Body of pancreas (tissue), 4 donors: ENCODE measurements at places on chromosomes 16 and 17.

GRCh38 chr17:48873209-48873608, 19.4 kb upstream of the ATP5MC1 start:
- no peak for DNase-seq
- H3K27ac ChIP-seq: peak overlapping the region; percentile 75
- H3K27me3 ChIP-seq: no peaks in the 10 kb centered on the region
- peaks cover 21% of the 10 kb centered on the region for H3K4me1 ChIP-seq

DNA sequence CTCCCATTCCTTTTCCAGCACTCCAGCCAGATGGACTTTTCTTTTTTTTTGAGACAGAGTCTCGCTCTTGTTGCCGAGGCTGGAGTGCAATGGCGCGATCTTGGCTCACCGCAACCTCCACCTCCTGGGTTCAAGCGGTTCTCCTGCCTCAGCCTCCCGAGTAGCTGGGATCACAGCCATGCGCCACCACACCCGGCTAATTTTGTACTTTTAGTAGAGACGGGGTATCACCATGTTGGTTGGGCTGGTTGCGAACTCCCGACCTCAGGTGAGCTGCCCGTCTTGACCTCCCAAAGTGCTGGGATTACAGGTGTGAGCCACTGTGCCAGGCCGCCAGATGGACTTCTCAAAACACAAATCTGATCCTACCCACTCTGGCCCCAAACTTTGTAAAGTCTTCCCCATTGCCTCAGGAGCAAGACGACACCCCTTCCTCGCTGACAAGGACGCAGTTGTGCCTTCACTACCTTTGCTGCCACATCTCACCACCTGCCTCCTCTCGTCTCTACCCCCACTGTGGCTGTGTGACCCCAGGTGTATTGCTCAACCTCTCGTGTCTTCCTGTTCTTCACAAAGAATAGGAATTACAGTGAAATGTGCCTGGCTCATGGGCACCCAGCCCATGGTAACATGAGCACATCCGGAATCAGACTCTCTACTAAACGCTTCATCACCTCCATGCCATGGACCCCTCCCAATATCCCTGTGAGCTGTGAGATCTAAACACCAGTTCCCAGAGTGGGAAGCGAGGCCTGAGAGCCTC, 3.7 kb upstream of the BANP start:
- H3K36me3 ChIP-seq: no peaks in the 10 kb centered on the region
- DNase-seq: no peak
- peak overlapping the region; percentile 20 for H3K27ac ChIP-seq
- H3K4me3 ChIP-seq: no peak overlapping the region
- H3K4me1 ChIP-seq: peaks cover 28% of the 10 kb centered on the region
- no peaks in the 10 kb centered on the region for H3K27me3 ChIP-seq

DNA sequence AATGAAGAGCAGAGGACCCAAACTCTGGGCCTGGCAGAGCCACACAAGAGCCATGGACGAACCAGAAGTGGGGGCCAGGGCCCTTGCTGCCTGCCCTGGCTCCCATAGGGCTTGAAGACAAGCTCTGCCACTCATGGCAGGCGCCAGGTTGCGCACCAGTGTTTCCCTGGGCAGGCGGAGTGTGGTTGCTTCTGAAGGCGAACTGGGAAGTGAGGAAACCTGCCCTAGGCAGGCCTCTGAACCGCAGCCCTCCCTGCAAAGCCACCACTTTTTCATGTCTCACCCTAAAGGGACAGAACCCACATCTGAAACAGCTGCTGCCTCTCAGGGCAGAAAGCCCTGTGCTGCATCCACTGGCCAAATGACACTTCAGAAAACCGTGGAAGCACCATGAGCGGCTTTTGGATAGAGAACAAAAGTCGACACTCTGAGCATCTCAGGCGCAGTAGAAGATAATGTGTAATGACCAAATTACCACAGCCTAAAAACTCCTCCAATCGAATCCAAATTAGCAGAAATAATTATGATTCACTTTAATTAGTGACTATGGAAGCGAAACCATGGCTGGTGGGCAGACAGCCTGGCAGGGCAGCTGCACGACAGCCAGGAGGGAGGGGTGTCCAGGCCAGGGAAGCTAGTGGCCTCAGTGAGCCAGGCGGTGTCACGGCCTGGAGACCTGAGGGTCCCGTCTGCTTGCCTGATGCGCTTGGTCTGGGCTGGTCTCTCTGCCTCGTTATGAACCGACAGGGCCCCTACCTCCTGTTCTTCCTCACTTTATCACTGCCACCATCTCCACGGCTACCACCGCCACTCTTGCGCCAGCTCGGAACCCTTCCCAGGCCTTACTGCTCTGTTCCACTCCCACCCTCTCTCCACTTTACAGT, 59.1 kb downstream of the PRMT7 start:
- H3K27me3 ChIP-seq: no peaks in the 10 kb centered on the region
- H3K4me3 ChIP-seq: no peak overlapping the region
- peaks cover 5% of the 10 kb centered on the region for H3K4me1 ChIP-seq
- no peaks in the 10 kb centered on the region for H3K36me3 ChIP-seq
- no peak for DNase-seq
- no peak overlapping the region for H3K27ac ChIP-seq

DNA sequence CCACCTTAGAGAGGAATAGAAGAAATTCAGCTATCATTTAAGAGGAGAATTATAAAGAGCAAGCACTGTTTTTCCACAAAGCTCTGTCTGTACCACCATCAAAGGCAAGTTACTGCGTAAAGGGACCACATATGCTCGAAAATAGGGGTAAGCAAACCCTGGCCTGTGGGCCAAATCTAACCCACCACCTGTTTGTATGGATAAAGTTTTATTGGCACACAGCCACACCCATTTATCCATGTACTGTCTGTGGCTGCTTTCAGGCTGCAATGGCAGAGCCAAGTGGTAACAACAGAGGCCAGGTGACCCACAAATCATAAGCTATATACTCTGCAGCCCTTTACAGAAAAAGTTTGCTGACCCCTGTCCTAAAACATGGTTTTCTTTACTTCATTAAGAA, 180.3 kb downstream of the MRTFB start:
- DNase-seq: no peak
- no peaks in the 10 kb centered on the region for H3K4me1 ChIP-seq
- H3K4me3 ChIP-seq: no peak overlapping the region
- H3K27me3 ChIP-seq: no peaks in the 10 kb centered on the region
- H3K27ac ChIP-seq: no peak overlapping the region
- peaks cover 32% of the 10 kb centered on the region for H3K36me3 ChIP-seq

DNA sequence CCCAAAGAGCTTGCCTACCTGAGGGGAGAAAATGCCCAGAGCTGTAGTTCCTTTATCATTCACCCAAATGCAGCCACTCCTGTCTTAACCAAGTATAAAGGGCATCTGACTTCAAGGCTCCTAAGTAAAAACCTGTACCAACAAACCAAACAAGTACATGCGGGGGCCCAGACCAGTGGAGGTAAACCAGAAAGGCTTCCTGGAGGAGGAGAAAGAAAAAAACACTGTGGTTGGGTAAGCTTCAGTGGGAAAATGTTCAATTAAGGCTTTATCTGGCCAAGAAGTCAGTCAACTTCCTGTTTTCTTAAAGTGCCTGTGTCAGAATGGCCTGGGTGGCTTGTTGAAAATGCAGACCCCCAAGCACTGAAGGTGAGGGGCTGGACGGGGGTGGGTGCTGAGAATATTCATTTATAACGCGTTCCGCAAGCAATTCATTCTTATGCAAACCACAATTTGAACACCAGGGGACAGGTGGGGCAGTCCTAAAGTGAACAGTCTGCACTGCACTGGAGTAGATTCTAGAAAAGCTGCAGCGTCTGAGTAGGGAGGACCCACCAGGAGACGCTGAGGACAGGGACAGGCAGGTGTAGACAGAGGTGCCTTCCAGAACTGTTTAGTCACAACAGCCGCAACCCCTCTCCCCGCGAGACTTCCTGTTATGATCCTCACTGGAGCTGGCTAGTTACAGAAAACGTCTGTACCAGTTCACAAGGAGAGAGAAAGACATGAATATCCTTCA, 467.1 kb downstream of the SOX9 start:
- no peak overlapping the region for H3K4me3 ChIP-seq
- H3K4me1 ChIP-seq: peaks cover 40% of the 10 kb centered on the region
- peak; percentile 24 for DNase-seq
- H3K27ac ChIP-seq: peak overlapping the region; percentile 81

GRCh38 chr17:79522414-79522813, 88.4 kb downstream of the RBFOX3 start:
- no peaks in the 10 kb centered on the region for H3K4me1 ChIP-seq
- no peaks in the 10 kb centered on the region for H3K27me3 ChIP-seq
- no peaks in the 10 kb centered on the region for H3K36me3 ChIP-seq

DNA sequence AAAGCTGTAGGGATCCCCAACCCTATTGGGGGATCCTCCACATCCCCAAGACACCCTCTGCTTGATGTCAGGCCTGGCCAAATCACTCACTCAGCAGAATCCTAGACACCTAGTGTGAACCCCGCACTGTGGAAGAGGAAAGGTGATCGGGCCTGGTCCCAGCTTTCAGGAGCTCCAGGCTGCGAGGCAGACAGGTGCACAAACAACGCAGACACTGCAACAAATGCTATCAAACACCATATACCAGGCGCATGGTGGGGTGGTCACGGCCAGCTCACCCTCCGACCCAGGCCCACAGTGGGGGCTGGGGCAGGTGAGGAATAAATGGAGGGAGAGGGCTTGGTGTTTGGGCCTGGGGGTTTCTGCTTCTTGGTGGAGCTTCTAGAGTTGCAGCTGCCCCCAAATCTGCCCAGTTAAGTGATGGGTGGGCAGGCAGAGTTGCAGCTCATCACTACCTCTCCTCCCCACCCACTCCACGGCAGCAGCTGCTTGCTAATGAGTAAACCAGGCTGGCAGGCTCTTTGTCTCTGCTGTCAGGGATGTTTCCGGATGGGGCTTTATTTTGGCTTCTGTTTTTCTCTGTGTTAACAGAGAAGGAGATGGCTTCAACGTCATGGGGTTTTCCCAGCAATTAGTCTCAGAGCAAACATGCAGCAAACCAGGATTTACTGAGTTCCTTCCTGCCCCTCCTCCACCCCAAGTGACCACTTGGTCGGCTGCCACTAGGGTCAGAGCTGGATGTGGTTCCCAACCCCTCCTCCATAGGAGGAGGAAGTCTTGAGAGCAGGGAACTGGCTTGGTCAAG, 46.6 kb downstream of the PECAM1 start:
- peak; percentile 85 for DNase-seq
- H3K36me3 ChIP-seq: no peaks in the 10 kb centered on the region
- no peaks in the 10 kb centered on the region for H3K27me3 ChIP-seq
- H3K4me3 ChIP-seq: no peak overlapping the region
- peaks cover 24% of the 10 kb centered on the region for H3K4me1 ChIP-seq

- no peaks in the 10 kb centered on the region for H3K27me3 ChIP-seq
- H3K27ac ChIP-seq: no peak overlapping the region
- no peaks in the 10 kb centered on the region for H3K36me3 ChIP-seq
- H3K4me3 ChIP-seq: no peak overlapping the region
These were observed 2.2 kb upstream of the KRTAP4-1 start for GRCh38 chr17:41186872-41187271.

GRCh38 chr16:84229471-84229870, 10.3 kb downstream of the KCNG4 start:
- DNase-seq: no peak
- no peaks in the 10 kb centered on the region for H3K27me3 ChIP-seq
- no peak overlapping the region for H3K27ac ChIP-seq

- peaks cover 3% of the 10 kb centered on the region for H3K27me3 ChIP-seq
- H3K4me3 ChIP-seq: no peak overlapping the region
- no peaks in the 10 kb centered on the region for H3K36me3 ChIP-seq
- no peak for DNase-seq
These were observed 1.8 kb downstream of the CNTNAP4 start for GRCh38 chr16:76278980-76279379.
